ENCODE measurements at places on chromosomes 16 and 17.

GRCh38 chr16:14609716-14610115 is 20.3 kb downstream of the PARN start:
- no peak for DNase-seq

GRCh38 chr17:732902-733720 is 715 bp downstream of the TLCD3A start:
- no peak for DNase-seq

GRCh38 chr16:52964290-52964689 is 88.4 kb downstream of the CHD9NB start:
- DNase-seq, result no peak

DNA sequence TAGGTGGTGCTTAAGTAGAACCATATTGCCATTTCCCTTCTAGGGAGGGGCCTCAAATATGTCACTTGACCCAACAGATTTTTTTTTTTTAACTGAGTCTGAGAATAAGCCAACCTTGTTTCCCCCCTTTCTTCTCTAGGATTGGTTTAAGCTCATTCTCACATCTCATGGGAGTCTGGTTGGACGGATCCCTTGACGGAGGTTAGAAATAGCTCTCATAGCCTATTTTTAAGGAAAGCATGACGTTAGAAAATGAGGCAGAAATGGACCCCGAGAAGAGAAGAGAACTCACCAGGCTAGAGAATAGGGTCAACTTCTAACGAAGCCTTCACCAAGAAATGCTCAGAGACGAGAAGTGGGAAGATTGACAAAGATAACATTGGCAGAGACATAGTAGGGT is 95.1 kb upstream of the ZFHX3 start:
- DNase-seq, result no peak
